ENCODE measurements at places on chromosomes 1 and 21. TPM values are rescaled to one million over a fixed set of nuclear protein-coding genes. Genes with fewer than 3 reads are reported as not detected.

Gene BTBD8
- total RNA-seq: 6.6 TPM

Gene PKNOX1
- total RNA-seq: 34.5 TPM

Gene BGLAP
- 2.2 TPM for total RNA-seq

Gene CFHR4
- total RNA-seq: not detected

Gene TIE1
- 21.4 TPM for total RNA-seq

Gene CTXND2
- total RNA-seq: not detected

Gene RGS13
- total RNA-seq: 0.62 TPM

Gene RGS16
- 22.4 TPM for total RNA-seq

DNA sequence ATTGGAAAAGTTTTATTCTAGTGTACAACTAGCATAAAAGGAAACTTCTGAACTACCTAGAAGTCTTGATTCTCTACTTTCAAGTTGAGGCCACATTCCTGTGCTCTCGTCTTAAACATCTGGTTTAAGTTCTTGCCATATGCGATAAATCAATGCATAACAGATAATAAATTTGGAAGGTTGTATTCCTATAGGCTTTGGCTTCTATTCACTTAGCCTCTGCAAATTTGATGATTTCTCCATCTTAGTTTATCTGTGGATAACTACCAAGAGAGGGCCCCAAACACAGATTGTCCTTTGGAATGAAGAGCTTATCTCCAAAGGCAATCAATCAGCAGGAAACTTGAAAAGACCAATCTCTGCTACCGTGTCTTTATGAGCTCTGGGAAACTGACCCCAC, 11.7 kb upstream of the RNF2 start:
- DNase-seq: no peak

GRCh38 chr1:93033785-93034184, 45.3 kb upstream of the MTF2 start:
- no peak for DNase-seq

- DNase-seq: no peak
Measured at GRCh38 chr21:44614161-44614631, 2.3 kb downstream of the KRTAP10-8 start.

DNA sequence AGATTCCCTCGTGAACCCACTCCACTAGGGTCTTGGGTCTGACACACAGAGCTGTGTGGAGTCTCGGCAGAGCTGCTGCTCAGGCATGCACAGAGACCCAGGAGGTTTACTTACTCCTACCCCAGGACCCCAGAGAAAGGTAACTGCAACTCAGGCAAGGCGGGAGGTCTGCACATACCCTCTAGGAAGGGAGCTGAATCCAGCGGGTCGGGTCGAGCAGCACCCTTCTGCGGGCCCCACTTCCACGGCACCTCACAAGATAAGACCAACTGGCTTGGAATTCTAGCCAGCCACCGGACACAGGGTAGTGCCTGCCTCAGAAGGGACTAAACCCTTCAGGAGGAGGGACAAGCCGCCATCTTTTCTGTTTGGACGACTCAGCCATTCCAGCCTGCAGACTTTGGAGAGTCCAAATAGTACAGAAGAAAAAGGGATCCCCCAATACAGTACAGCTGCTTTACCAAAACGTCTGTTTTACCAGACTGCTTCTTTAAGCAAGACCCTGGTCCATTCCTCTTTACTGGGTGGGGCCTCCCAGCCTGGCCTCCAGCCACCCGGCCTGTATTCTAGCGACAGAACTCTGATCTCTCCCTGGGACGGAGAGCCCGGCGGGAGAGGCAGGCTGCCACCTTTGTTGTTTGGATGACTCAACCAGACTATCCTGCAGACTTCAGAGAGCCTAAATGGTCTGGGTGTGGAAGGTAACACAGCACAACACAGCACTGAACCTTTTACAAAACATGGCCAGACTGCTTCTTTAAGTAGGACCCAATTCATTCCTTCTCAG, 554.6 kb upstream of the BEND5 start:
- DNase-seq: no peak

DNA sequence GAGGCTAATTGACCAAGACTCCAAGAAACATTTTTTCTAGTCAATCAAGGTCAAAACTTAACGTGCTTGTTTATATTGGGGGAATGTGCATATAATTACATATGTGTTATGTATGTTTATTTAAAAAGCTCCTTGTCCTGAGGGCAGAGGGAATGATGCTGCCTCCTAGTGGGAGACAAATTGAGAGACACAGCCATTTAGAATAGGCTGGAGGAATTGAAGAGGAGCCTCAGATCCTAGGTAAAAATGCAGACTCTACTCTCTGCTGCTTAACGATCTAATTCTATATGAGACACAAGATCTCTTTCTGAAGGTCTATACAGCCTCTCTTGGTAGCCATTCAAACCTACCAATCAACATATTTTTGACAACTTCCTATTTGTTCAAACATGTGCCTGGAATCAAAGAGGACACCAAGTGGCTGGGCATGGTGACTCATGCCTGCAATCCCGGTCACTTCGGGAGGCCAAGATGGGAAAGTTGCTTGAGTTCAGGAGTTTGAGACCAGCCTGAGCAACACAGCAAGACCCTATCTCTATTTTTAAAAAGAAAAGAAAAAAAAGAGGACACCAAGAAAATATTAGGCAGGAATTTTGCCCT, 136.6 kb upstream of the ZNF648 start:
- no peak for DNase-seq

DNA sequence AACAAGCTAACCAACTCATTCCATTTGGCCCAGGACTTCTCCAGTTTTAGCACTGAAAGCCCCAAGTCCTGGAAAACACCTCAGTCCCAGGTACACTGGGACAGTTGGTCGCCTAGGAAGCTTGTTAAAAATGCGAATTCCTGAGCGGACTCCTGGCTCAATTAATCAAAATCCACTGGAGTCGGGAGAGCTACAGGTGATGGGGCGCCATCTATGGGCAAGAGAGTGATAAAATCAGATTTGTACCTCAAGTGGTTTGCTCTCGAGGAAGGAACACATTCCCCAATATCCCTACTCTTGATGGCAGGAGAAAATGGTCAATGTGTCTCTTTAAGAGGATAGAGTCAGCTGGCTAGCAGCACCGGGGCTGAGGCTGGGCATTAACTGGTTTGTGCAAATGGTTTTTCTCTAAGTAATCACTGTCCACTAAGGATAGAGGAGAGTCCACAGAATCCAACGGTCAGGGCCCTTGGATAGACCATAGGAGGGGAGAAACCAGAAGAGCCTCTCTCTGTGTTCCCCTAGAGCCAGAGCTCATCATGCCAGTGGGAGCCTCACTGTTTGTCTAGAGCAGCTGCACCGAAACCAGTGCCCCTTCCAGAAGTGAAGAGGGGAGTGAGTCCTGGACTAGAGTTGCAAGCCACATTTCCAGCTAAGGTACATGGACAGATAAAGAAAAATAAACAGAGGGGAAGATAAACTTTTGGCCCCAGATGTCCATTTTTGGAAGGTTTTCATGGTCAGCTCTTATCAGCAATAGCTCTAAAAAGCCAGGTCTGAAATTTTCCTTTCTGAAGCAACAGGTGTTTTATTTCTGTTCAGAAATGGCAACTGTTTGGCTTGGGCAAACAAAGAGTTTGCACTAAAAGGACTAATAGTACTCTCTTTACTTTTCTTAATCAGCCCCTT, 148.5 kb downstream of the TENT5C start:
- DNase-seq: no peak

DNA sequence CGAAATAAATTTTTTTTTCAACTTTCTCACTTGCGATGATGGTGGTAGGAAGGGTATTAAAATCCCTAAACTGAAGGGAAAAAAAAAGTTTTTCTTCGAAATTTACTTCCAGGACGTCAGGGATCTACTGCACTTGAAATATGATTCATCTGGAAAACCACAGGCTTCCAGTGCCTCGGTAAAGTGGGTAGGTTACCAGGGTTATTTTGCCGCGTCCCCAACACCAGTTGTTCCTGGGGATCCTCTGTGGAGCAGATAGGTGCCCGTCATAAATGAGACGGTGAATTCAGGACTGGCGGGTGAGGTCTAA, 773 bp downstream of the RABIF start:
- no peak for DNase-seq

DNA sequence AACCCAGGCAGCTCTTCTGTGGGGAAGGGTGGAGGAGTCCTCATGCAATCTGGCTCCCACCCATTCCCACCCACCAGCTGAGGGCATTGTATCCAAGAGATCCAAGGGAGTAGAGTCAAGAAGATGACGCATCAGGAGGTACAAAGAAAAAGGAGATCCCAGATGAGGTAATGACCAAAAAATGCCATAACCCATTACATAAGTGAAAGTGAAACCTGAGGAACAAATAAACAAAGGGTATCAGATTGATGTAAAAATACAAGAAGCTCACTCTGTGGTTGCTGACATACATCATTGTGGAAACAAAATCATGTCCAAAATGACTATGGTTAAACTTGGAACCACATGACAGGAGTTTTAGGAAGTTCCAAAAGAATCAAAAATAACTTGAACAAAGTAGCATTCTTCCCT, 42.5 kb downstream of the CCN1 start:
- no peak for DNase-seq

- no peak for DNase-seq
Measured at GRCh38 chr1:201624741-201625225, 85.9 kb downstream of the NAV1 start.

DNA sequence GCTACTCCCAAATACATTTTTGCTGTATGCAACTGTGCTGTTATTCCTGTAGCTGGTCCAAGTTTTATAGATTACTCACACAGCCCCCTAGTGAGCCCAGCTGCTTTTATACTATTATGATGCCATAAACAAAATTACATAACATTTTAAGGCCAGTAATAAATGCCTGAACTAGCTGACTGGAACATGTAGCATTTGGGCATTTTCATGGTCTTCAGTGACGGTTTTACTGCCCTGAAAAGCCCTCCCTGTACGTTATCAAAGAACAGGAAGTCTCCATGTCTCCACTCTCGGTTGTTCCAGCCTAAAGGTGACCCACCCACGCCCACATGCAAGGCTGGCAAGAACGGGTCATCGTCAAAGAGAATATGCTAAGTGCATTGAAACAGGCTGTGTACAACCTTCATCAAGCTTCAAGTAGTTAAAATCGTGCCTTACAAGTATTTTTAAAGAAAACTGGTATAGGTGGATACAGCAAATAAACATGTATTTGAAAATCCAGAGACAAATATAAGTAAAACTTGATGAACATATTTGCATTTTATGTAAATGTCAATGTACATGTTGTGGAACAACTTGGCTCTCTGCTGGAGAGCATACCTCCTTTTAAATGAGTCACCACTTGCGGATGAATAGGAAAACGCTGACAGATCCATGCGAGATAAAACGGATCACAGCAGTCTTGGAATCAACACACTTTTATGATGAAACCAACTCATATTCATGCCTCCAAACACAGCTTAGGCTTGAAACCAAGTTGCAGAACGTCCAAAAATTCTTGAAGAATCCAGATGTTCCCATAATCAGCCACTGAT, 520.5 kb downstream of the SMYD3 start:
- no peak for DNase-seq

DNA sequence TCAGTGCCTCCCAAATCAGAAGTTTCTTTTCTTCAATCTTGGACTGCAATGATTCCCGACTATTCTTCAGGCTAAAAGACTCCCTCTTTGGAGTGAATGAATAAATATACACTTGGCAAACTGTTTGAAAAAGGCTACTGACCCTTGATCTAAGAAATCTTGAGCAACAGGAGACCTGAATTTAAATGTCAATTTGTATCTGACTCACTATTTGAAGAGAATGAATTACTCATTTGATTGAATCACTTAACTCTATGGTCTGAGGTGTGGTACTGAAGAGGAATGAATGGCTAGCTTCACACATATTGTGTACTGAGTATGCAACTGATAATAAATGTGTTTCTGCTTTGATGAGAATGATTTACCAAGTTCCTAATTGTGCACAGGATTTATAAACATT, 4.6 kb upstream of the SMG7 start:
- DNase-seq: no peak

GRCh38 chr1:73205294-73205973, 923.1 kb upstream of the NEGR1 start:
- no peak for DNase-seq

- no peak for DNase-seq
Measured at GRCh38 chr1:6464514-6464836, 1.5 kb downstream of the TNFRSF25 start.

DNA sequence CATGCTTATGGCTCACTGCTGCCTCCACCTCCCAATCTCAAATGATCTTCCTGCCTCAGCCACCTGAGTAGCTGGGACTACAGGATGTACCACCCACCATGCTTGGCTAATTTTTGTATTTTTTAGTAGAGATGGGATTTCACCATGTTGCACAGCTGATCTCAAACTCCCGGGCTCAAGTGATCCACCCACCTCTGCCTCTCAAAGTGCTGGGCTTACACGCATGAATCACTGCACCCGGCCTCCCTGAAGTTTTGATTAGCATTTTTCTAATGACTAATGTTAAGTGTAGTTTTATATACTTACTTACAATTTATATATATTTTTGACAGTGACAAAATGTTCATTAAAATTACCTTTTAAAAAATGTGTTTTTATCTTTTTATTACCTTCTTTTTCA, 41.1 kb downstream of the ZNF678 start:
- no peak for DNase-seq

DNA sequence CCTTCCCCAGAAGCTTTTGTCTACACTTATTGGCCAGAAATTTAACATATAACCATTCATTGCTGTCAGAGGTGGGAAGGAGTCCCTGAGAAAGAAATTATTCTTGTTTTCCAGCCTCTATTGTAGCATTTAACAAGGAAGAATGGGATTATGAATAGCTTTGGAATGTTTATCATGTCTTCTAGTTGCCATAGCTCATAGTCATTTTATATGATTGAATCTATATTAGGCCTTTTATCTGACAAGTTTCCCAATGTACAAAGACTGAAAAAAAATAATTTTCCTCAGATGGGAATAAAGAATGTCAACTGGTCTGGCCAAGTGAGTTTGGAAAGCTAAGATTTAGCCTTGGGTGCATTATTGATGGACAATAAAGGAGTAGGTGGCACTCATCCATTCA, 28.3 kb downstream of the PTPRC start:
- no peak for DNase-seq

- no peak for DNase-seq
Measured at GRCh38 chr1:17750333-17750732, 4.8 kb upstream of the ACTL8 start.

GRCh38 chr1:13901039-13901438, 201.1 kb downstream of the PRDM2 start:
- no peak for DNase-seq
